ENCODE measurements at places on chromosomes 5 and 9.

GRCh38 chr9:91202736-91203283 lies 158.9 kb downstream of the AUH start:
- DNase-seq, result no peak

- DNase-seq, result no peak
Observed at GRCh38 chr5:168159425-168159824, 132.0 kb upstream of the WWC1 start.

GRCh38 chr5:7377761-7378160 lies 18.2 kb upstream of the ADCY2 start:
- DNase-seq, result no peak

- no peak for DNase-seq
Observed at GRCh38 chr9:132644251-132644650, 25.5 kb downstream of the DDX31 start.

- peak; percentile 15 for DNase-seq
Observed at GRCh38 chr9:78601957-78602565, 305.1 kb downstream of the PSAT1 start.

- no peak for DNase-seq
Observed at GRCh38 chr9:131960851-131961495, 118.7 kb downstream of the MED27 start.

DNA sequence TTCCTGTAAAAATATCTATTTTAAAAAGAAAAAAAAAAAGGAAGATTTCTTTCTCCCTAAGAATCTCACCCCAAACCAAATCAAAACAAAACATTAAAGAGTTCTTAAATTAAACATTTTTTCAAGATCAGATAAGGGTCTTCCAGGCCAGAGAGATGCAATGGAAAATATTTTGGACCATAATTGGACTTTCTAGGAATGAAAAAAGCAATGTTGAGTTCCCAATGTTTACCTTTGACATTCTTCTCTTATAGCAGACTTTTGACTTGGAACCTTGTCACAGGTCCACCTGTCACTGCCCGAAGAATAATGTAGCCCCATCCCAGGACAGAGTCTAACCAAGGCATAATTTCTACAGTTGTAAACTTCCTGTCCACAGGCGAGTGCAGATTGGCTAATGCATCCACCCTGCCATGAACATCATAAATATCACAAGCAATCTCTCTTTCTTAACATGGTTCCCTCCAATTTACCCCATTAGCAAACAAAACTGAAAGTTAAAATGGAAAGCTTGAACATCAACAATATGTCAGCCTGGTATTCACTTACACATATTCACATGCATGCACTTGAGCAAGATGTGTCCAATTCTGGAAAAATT lies 121.7 kb upstream of the ZNF366 start:
- no peak for DNase-seq

GRCh38 chr5:87909382-87909781 lies 359.3 kb downstream of the TMEM161B start:
- DNase-seq, result no peak

- no peak for DNase-seq
Observed at GRCh38 chr5:112732131-112732530, 5.6 kb upstream of the APC start.

DNA sequence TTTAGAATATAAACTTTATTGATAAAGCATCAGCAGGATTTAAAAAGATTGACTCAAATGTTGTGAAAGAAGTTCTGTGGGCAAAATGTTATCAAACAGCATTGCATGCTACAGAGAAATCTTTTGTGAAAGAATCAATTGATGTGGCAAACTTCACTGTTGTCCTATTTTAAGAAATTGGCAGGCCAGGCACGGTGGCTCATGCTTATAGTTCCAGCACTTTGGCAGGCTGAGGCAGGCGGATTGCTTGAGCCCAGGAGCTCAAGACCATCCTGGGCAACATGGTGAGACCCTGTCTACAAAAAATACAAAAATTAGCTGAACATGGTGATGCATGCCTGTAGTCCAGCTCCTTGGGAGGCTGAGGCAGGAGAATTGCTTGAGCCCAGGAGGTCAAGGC lies 17.4 kb downstream of the ZBTB43 start:
- DNase-seq, result no peak

- DNase-seq, result no peak
Observed at GRCh38 chr9:105539452-105539851, 18.5 kb upstream of the FKTN start.

- peak; percentile 12 for DNase-seq
Observed at GRCh38 chr9:120477534-120478001, 102.4 kb downstream of the CDK5RAP2 start.

- no peak for DNase-seq
Observed at GRCh38 chr5:15267966-15268365, 232.0 kb upstream of the FBXL7 start.

GRCh38 chr5:171453056-171453725 lies 33.7 kb downstream of the FGF18 start:
- DNase-seq, result no peak

GRCh38 chr9:115717298-115717697 lies 436.3 kb upstream of the PAPPA start:
- DNase-seq, result no peak

- DNase-seq, result no peak
Observed at GRCh38 chr5:73116506-73116905, 3.9 kb upstream of the TMEM171 start.

DNA sequence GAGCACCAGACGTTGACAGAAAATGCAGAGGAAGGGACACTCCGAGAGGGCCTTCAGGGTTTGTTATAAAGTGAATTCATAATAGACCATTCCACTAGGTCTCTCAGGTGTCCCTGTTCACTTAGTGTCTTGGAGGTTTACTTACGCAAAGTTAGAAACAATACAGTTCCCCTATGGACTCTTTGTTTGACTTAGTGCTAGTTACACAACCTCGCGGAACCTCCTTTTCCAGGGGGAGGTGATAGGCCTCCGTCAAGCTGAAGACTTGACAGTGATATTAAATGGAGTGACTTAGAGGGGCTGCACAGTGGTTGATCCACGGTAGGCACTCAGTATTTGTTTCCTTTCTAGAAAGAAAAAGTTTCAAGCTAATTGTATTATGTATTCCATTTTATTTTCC lies 1.3 kb downstream of the CCT5 start:
- DNase-seq, result no peak

DNA sequence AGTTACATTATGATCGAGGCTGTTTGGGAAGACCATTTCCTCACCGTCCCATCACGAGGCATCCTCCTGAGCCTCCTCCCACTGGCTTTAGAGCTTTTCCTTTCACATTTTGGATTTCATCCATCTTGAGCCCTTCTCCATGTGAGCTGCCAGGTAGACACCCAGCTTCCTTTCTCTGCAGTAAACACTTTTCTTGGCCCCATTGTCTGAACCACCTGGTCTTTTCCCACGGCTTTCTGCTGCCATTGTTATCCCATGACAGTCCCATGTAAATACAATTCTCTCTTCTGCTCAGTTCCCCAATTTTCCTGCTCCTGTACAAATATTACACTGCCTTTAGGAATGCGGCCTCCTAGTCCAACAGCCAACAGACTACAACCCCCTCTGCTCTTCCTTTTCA lies 24.1 kb downstream of the UBE2QL1 start:
- no peak for DNase-seq

- no peak for DNase-seq
Observed at GRCh38 chr5:76391014-76391413, 12.1 kb upstream of the IQGAP2 start.

GRCh38 chr5:10354048-10354872 lies 765 bp downstream of the MARCHF6 start:
- peak; percentile 66 for DNase-seq

- DNase-seq, result no peak
Observed at GRCh38 chr9:115764645-115765044, 388.9 kb upstream of the PAPPA start.

DNA sequence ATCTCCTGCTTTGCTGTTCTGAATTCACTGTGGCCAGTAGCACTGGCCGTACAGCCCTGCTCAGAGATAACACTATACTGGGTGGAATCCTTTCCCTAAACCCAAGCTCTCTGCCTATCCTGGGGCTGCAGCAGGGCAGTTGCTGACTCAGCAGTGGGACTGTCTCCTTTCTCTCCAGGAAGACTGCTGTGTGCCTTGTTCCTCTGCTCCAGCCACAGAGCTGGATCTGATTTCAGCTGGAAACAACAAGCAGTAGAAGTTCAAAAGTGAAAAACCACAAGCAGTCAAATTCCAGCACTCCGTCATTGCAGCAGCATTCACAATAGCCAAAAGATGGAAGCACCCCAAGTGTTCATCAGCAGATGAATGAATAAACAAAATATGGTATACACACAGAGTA lies 105.0 kb downstream of the FBXL7 start:
- DNase-seq, result no peak

DNA sequence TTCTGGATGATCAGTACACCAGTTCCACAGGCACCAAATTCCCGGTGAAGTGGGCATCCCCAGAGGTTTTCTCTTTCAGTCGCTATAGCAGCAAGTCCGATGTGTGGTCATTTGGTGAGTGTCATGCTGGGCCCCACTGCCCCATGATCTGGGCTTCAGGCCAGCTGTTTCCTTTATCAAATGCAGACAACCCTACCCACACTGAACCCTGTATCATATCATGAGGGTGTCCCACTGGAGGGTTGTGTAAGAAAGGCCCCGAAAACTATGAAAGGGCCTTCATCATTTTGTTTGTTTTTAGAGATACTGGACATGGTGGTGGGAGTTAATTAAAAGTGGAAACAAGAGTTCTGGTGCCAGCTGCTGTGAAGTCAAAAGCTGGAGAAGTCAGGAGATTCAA lies 20.0 kb upstream of the CYFIP2 start:
- DNase-seq, result no peak

DNA sequence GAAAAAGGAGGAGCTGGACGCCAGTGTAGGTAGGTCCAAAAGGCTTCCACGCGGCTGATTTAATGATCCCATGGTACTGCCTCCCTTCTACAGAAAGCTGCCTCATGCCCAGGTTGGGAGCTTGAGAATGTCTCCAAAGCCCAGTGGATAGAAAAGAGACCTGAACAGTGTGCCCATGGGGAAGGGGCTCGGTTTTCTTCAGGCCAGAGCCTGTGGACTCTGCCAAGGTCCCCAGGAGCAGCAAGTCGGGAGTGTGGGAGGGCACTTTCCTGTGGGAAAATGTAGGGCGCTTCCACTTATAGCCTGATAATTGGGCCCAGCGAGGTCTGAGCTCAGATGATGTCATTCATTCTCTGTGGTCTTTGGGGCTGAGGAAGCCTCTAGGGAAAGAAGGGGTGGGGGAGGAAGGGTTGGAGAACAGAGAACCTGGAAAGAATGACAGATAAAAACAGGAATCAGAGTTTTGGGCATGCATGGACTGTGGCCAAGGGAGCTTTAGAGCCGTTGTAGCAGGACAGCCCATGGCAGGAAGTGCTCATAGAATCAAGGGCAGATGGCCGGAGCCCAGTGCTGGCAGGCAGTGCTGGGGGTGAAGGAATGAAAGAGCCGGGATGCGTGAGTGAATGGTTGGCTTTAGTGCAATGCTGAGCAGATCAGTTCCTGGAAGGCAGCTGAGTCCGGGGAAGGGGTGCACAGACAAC lies 42.5 kb upstream of the SH3PXD2B start:
- no peak for DNase-seq

DNA sequence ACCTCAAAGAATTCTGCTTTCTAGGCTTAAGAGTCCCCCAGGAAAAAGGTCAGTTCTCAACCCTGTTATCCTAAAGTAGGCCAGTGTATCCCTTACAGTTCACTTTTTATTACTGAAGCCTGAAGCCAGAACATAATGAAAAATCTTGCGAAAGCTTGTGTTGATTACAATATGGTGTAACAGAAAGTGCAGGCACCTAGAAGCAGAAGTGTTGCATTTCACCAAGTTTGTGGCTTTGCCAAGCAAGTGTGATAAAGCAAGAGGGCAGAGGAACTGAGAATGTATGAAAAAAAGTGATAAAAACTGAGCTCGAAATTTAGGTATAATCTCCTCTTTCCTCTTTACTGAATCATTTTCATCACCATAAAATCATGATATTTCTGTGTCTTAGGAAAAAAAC lies 26.2 kb downstream of the AGTPBP1 start:
- DNase-seq, result no peak

GRCh38 chr9:110130791-110131416 lies 77.1 kb downstream of the C9orf152 start:
- no peak for DNase-seq

- no peak for DNase-seq
Observed at GRCh38 chr9:106974341-106974740, 111.4 kb downstream of the ZNF462 start.

DNA sequence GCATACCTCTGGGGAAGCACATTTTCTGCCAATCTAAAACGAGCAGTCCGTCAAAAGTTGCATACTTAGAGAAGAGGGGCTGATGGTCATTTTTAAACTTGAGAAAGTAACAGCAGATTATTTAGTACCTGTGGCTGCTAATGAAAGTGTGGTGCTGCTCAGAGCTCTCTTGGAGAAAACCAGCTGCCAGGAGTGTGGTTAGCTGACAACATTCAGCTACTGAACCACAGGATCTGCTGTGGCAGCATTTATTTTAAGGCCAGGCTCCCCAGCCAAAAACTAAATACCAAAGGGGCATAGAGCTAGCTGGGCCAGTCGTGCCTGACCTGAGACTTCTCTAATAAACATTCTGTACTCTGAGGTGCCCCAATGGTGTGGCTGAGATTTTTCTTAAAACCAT lies 203.6 kb downstream of the EDIL3 start:
- DNase-seq, result no peak

GRCh38 chr9:130500340-130501180 lies 55.8 kb downstream of the ASS1 start:
- DNase-seq, result no peak
